Stimulated activated CD8-positive, alpha-beta memory T cell treated with anti-CD3 and anti-CD28 coated beads, Interleukin-4, amount 100 ng/mL, for 1 hour (primary cell): ENCODE measurements at places on chromosomes 2 and 18.

DNA sequence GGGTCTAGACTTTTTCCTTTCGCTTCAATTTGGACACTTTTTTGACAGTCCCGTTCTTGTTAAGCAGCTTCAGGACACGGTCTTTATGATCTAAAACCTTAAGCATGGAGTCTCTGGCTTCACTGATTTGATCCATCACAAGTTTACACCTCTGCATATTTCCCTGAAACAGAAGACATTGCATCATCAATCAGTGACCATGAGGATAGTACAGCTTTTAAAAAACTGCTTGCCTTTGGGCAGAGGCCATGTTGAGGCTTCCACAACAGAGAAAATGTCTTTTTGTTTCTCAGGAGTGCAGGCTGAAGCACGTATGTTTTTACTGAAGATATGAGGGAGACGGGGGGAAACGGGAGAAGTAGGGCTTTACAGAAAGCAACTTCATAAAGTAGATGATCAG is 56.2 kb upstream of the AMMECR1L start:
- no peak for DNase-seq

GRCh38 chr2:43020990-43021669 is 205.3 kb downstream of the ZFP36L2 start:
- DNase-seq: no peak

- no peak for DNase-seq
These were observed 1919.8 kb downstream of the SUCLG1 start for GRCh38 chr2:82539280-82539621.

GRCh38 chr2:867296-867695 is 83.4 kb upstream of the SNTG2 start:
- no peak for DNase-seq

GRCh38 chr18:58208207-58208932 is 164.3 kb downstream of the NEDD4L start:
- DNase-seq: no peak

DNA sequence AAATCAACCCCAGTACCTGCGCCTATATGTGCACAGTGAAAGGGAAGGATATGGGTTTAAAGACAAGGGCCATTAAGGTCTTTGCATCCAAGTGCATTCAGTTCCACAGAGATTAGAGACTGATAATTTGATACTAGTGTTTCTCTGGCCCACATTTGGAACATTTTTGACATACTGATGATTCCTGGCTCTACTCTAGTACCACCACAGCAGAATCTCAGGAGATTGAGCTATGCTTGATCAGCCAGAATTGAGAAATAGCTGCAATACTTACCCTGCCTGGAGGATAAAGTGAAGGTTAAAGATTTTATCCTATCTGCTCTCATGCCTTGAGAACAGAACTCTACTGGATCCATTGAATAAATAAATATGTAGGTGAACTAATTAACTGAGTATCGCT is 1267.8 kb downstream of the SUCLG1 start:
- no peak for DNase-seq

- no peak for DNase-seq
These were observed 364.8 kb upstream of the MEIS1 start for GRCh38 chr2:66069937-66070720.

GRCh38 chr2:48479915-48480314 is 50.0 kb upstream of the STON1 start:
- DNase-seq: no peak
